A673 (cell line): ENCODE measurements at places on chromosomes 13 and 19.
A peak's percentile ranks its signal among the peaks of the same experiment; 100 is the strongest.

- no peak for DNase-seq
These were observed 211.7 kb downstream of the DCT start for GRCh38 chr13:94267581-94268366.

GRCh38 chr19:58326501-58326913 is 287 bp upstream of the ZSCAN22 start:
- DNase-seq, result no peak

GRCh38 chr13:48159826-48160225 is 64.9 kb upstream of the MED4 start:
- peak; percentile 67 for DNase-seq

GRCh38 chr13:46352805-46353204 is 34.2 kb downstream of the RUBCNL start:
- DNase-seq, result no peak

DNA sequence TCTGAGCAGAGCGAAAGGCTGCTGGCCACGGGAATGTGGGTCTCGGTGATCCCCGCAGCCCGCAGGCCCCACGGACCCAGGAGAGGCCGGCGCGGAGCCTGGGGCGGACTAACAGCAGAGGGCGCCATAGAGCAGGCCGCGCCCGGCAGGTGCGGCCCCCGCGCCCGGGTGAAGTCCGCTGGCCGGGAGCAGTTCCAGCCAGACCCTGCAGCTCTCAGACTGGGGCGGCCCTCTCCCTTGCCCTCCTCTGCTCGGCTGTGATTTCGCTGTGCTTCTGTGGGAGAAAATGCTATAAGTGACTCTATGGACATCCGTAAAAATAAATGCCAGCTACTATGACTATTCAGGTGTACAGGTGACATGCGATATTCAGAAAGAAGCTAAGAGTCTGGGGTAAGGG is 37.7 kb downstream of the GSX1 start:
- DNase-seq, result peak; percentile 39

DNA sequence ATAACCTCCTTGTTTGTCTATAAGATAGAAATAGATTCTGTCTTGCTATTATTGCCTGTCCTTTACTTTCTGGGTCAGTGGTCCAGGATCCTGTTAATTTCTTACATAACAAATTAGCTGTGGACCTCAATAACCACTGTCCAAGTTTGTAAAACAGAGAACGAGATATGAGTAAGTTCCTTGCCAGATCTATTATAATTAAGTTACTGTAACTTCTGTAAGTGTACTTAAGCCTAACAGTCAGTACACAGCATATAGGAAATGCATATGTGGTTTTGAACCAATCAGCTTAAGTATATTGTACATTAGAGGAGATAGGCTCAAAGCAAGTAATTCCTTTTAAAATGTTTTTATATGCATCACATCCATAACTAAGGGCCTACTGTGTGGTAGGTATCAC is 34.9 kb downstream of the HTR2A start:
- no peak for DNase-seq

DNA sequence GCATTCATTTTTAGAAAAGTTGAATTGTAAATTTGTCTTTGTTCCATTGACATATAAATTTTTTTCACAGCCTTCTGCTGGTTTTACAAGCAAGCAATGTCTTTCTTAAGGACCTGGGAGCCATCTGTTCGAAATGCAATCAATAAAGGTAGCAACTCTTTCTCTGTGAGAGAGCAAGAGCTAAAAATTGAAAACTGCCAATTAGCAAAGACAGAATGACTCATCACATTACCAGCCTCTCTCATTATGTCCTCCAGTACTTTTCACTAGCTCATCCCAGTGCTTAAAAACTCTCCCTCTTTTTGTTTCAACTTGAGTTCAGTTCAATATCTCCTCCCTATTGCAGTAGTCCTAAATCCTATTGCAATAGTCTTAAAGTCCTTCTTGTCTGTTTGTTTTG is 760.7 kb upstream of the SLITRK6 start:
- DNase-seq, result no peak

DNA sequence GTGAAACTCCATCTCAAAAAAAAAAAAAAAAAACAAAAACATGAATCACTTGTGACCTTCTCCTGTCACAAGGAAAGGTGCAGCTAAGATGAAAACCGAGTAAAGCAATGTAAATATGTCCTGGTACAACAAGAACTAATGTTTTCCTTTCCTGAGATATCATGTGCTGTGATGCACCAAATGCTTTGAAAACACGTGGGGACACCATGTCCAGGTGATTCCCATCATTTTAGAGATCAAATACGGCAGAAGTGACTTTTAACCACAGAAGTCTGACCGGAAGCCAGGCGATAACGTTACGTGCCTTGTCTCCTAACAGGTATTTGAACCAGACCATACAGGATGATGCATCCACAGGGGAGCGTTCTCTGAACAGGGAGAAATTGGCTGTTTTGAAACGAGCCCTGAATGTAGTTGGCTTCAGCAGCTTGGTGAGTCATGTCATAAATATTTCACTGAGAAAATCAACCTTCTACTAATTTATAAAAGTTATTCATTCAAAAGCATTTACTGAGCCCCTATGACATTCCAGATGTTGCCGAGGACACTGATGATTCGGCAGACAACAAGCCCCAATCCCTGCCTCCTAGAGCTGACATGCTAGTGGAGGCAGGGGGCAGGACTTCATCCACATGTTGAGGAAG is 328.1 kb downstream of the MYO16 start:
- peak; percentile 89 for DNase-seq

DNA sequence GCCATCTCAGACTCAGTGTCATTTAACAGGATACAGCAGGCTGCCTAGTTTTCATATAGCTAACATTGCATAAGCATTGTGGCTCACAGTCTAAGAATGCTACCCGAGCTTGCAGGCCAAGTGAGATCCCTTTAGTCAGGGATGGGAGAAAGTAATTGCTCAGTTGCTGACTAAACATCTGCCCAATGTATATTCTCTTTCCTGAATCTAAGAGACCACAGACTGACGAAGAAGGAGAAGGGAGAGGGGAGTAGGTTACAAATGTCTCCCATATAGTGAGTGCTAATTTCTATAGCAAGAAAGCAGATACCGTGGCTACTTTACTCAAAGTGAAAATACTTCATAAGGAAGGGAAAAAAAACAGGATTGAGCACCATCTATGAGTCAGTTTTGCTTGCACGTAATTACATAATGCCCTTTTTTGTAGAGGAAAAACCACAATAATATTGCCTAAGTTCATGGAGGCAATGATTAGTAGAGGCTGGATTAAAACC is 453.9 kb downstream of the COG6 start:
- no peak for DNase-seq

GRCh38 chr13:91141543-91142061 is 205.9 kb upstream of the MIR17HG start:
- DNase-seq, result no peak

GRCh38 chr19:38316477-38317067 is 825 bp upstream of the YIF1B start:
- DNase-seq, result no peak

DNA sequence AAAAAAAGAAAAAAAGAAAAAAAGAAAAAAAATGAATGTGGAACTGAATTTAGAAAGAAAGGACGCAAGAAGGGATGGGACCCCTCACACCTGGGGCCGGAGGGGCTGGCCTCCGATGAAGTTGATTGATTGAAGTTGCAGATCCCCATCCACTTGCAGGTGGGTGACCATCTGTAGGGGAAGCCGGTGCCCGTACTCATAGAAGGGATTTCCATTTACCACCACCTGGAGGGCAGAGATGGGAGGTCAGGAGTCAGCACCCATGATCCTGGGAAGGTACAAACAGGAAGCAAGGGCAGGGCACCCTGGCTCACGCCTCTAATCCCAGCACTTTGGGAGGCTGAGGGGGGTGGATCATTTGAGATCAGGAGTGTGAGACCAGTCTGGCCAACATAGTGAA is 6.4 kb downstream of the LGALS4 start:
- DNase-seq, result no peak

- DNase-seq, result no peak
These were observed 7.7 kb downstream of the YIPF2 start for GRCh38 chr19:10920781-10921180.

DNA sequence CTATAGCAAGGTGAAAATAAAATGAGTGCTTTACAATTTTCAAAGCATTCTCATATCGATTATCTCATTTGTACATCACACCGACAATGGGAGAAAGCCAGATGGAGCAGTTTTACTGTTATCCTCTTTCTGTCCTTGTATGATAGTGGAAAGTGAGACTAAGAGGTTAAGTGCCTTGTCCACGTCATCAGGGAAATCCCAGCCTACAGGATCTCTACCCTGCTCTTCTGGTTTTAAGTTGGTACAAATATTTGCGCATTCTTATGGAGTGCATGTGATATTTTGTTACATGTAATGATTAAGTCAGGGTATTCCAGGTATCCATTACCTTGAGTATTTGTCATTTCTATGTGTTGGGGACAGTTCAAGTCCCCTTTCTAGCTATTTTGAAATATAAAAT is 12.4 kb upstream of the ENOX1 start:
- no peak for DNase-seq

GRCh38 chr13:27942972-27943371 is 23.2 kb downstream of the PDX1 start:
- no peak for DNase-seq

GRCh38 chr13:42650506-42650905 is 76.6 kb downstream of the TNFSF11 start:
- DNase-seq, result no peak

GRCh38 chr13:64928696-64929499 is 2301.2 kb downstream of the PCDH9 start:
- DNase-seq, result peak; percentile 9

DNA sequence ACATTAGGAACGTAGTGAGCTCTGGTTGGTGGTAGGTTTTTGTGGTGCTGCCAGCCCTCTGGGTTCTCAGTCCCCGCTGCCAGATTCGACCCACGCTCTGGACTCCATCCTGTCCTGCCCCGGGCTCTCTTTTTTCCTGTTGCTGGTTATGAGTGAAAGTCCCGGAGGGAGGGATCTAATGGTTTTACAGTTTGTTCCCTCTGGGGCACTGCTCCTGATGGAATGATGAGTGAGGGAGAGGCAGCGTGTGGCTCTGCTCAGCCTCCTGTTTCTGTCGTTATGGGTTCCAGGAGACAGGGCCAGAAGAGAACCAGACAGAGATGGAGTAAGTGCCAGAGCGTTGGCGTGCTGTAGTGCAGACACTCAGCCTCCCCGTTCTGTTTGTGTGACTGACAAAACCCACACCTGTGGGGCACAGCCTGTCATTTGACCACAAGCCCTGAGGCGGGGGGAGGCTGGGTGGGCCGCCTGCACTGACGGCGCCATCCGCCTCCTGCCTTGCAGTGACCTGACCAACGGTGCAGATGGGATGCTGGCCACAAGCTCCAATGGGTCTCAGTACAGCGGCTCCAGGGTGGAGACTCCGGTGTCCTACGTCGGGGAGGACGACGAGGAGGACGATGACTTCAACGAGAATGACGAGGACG is 18.3 kb downstream of the ATP4B start:
- no peak for DNase-seq

DNA sequence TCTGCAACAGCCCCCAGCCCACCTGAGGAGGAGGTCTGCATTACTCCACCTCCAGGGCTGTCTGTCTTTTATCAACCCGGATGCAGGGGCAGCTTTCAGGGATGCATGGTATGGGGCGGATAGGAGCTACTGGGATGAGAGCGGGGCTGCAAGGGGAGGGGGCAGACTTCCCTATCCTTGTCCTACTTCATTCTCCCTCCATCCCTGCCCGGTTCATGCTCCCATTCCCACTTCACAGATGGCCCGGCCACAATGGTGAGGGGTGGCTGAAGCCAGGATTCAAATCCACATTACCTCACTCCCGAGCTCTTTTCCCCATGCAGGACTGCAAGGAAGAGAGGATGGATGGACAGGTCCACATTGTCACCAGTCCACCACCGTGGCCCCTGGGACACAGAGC is 40.5 kb upstream of the VSTM2B start:
- no peak for DNase-seq

GRCh38 chr19:39514840-39515550 is at the start of gene SELENOV:
Gene SELENOV, plus strand, starts transcription at chr19:39515139. Its CDS starts 74 bp downstream, at chr19:39515213.
- no peak for DNase-seq

- no peak for DNase-seq
These were observed 782 bp downstream of the CYSLTR2 start for GRCh38 chr13:48654511-48654910.

DNA sequence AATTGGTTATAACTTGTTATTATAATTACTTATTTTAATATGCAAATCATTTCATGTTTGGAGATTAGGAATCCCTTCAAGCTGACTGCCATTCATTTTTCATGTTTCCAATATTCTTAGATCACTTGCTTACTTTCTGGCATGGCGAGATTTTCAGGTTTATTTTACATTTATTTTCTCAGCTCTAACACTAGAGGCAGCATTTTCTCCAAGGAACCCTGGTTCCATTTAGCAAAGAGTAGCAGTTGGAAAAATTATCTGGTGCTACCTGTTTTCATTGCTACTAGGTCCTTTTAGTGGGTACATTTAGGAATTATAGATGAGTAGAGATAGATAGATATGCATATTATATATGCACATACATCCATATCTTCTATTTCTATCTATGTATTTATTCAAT is 90.9 kb upstream of the TRPC4 start:
- no peak for DNase-seq

- peak; percentile 53 for DNase-seq
These were observed 280.0 kb upstream of the SOX21 start for GRCh38 chr13:94992036-94992960.

DNA sequence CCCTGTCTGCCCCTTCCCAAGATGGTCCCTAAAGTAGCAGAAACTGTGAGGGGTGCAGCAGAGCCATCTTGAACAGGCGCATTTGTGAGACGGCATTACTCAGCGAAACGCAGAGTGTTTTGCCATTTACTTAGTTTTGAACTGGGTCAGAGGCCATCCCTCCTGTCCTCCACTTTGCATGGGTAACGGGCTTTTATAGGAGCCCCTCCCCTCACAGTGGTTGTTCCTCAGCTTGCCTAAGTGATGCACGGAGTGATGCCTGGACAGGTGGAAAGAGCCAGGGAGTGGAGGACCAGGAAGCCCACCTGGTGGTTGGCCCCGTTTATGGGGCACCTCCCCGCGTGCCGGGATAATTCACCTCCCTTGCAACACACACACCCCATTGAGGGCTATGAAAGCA is 68.0 kb upstream of the C1QTNF9 start:
- no peak for DNase-seq

- no peak for DNase-seq
These were observed 545.4 kb downstream of the SUCLA2 start for GRCh38 chr13:47455626-47456025.

DNA sequence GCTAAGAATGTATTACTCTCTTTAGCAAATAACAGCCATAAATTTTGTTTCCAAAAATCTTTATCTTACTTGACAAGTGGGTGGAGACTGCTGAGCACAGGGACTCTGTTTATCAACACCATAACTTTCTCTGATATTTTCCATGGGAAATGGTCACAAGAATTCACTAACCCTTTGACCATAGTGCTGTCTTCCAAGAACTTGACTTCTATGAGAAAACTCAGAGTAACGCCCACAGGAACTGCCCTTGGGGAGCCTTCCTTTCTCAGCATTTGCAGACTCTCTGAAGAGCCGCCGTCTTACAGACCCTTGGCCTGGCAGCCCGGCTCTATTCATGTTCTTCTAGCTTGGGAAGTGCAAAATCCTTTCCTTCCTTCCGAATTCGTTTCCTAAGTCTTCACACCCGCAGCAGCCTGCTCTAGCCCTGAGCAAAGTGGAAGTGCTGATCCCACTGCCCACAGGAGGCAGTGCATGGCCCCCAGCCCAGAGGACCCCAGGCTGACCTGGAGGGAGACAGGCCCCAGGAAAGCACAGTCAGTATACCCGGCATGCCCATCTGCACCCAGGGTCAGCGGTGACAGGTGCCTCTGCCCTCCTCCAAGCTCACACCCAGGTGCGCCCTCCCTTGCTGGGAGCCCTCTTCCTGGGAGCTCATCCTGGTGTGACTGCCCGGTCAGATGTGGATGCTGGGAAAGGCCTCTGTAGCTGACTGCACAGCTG is 10.2 kb downstream of the GAS6 start:
- no peak for DNase-seq

GRCh38 chr19:46579361-46579879 is 21.7 kb upstream of the CALM3 start:
- peak; percentile 21 for DNase-seq
